Midbrain (tissue), 1 donor: ENCODE measurements at places on chromosomes 5 and 9.

DNA sequence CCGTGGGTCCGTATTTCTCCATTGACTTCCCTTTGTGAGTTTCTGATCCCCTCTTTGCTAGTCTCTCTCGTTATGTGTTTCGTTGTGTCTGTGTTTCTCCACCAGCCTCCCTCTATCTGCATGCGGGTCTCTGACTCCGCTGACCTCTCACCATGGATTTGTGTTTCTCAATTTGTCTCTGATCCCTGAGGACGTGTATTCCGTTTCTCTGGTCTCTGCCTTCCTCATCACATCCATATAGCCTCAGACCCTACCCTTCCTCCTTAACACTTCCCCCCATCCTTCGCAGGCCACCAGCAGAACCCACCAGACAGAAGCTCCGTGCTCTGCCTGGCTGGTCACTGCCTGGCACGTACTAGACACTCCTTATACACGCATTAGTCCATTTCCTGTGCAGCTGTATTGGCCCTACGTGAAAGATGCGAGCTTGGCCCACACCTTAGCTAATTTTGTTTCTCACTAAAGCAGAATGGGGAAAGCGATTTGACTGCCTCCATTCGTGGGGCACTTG is 631 bp downstream of the B4GALT7 start:
- no peak for DNase-seq

DNA sequence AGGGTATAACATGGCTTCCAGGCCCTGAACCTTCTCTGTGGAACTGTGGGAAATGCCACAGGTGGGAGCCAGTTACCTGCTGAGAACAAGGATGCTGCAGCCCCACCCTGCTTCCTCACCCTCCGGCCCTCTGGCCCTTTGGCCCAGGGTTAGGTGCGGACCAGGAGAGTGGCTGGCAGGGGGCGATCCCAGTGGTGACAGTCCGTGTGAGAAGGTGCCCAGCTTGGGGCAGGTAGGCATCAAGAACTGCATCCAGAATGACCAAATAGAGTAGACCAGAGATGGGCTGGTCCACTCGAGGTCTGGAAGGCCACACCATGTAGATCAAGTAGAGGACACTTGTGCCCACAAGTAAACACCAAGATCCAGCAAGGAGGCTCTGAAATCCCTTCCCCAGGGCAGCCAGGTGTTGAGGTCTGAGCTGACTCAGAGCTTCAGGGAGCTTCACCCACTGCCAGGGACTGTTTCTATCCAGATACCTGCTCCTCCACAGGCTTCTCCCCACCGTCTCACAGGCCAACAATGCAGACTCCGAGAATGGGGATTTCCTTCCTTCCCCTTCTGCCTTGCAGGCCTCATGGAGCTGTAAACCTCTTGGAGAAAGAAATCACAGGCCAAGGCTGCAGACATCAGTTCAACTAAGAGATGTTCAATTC is 61.4 kb upstream of the ZSWIM6 start:
- DNase-seq, result no peak

- no peak for DNase-seq
Observed at GRCh38 chr5:150159031-150159430, 3.4 kb upstream of the PDGFRB start.

- no peak for DNase-seq
Observed at GRCh38 chr5:151952238-151952637, 27.6 kb upstream of the GLRA1 start.

- DNase-seq, result no peak
Observed at GRCh38 chr5:65816729-65817128, 94.7 kb downstream of the NLN start.

DNA sequence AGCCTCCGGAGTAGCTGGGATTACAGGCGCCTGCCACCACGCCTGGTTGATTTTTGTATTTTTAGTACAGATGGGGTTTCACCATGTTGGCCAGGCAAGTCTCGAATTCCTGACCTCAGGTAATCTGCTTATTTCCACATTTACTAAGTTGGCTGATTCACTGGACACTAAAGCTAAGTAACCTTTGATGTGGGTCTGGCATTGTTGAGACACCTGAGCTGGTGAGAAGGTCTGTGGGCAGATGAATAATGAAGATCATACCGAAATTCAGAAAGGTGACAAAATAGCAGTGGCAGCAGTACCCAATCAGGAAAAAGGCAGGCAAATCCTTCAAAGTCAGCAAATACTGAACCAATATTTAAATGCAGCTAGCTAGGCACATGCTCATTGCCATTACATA is 210.6 kb upstream of the ZNF608 start:
- no peak for DNase-seq

- DNase-seq, result no peak
Observed at GRCh38 chr9:76003041-76003440, 112.6 kb downstream of the PCSK5 start.

GRCh38 chr9:95666096-95666784 is 149.5 kb upstream of the PTCH1 start:
- no peak for DNase-seq

- no peak for DNase-seq
Observed at GRCh38 chr9:131475956-131476776, 26.6 kb upstream of the POMT1 start.

DNA sequence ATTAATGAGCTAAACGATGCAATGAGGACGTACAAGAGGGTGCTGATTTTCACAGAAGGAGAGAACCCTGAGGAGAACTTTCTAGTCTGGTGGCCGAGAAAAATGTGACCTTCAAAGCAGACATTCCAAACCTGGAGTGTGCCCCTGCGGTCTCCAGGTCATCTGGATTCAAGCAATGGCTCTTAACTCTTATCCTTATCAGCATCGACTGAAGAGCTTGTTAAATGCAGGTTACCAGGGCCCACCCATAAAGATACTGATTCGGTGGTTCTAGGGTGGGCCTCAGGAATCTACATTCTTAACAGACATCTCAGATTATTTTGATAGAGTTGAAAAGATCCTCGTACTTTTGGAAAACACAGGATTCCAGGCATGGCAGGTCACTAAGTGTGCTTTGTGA is 103.6 kb upstream of the SAP30L start:
- no peak for DNase-seq

DNA sequence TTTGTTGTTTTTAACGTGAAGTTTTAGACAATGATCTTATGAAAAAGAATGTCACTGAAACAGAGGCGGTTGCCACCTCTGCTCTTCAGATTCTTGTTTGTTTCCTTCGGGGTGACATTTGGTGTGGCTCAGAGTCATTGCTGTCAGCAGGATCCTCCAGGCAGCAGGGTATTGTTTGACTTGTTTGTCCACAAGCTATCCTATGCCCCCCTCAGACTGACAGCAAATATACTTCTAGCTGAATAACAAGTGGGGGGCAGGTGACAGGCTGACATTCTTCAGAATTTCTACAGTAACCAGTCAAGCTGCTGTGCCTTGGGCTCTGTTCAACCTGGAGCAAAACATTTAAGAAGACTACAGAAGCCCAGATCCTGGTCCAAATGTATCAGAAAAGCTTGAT is 383.3 kb downstream of the YTHDC2 start:
- DNase-seq, result no peak

DNA sequence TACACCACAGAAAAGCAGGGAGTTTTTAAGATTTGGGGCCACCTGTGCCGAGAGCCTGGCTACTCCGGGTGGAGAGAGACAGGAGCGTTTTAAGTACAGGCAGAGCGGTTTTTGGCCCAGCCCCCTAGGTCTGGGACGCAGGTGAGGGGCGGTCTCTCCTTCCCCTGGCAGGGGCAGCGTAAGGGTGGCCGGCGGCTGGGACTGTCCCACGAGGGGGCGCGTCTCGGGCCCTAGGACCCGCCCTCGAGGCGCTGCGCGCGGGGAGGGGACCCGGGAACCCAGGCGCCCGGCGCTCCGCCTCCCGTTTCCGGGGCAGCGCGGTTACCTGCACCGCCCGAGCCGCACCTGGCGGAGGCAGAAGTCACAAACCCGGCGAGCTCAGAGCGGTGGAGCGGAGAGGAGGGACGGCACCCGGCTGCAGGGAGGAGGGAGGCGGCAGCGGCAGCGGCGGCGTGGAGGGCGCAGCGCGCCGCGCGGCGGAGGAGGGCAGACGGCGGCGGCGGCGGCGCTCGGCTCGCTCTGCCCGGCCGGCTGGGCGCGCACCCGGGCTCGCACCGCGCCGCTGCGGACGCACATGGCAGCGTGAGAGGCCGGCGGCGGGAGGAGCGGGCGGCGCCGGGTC is at the start of gene WWC1:
WWC1 (plus strand) TSS at position 304 of the 622 bp plus-strand sequence. CDS start 508 bp downstream, outside the sequence.
- peak; percentile 34 for DNase-seq

DNA sequence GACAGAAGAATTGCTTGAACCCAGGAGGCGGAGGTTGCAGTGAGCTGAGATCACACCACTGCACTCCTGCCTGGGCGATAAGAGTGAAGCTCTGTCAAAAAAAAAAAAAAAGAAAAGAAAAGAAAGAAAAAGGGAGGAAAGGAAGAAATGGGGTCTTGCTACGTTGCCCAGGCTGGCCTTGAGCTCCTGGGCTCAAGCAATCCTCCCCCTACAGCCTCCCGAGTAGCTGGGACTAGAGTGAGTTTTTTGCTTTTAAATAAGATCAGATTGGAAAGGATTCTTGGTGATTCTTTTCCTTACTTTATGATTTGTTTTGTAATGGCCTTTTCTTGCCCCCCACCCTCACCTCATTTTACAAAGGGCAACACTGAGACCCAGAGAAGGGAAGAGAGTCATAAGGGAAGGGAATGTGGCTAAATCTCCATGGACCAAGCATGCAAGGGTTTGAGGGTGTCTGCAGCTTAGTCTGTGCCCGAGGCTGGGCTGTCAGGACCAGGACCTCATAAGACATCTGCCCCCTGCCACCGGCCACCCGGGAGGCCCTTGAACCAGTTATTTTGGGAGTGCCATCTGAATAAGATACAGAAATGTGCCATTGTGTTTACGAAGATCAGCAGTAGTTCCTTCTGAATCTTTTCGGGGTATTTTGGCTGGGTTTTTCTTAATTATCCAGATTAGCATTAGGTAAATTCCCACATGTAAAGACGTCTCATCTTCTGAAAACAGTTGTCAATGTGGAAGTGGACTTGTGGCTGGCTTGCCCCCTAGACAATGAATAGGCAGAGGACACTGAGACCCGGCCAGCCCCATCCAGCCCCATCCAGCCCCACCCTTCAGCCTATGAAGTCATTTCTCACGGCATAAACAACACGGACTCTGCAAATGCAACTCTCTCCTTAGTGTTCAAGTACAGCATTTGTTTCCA is 44.5 kb upstream of the GRHPR start:
- no peak for DNase-seq

- DNase-seq, result no peak
Observed at GRCh38 chr9:116074658-116075057, 78.9 kb upstream of the PAPPA start.

DNA sequence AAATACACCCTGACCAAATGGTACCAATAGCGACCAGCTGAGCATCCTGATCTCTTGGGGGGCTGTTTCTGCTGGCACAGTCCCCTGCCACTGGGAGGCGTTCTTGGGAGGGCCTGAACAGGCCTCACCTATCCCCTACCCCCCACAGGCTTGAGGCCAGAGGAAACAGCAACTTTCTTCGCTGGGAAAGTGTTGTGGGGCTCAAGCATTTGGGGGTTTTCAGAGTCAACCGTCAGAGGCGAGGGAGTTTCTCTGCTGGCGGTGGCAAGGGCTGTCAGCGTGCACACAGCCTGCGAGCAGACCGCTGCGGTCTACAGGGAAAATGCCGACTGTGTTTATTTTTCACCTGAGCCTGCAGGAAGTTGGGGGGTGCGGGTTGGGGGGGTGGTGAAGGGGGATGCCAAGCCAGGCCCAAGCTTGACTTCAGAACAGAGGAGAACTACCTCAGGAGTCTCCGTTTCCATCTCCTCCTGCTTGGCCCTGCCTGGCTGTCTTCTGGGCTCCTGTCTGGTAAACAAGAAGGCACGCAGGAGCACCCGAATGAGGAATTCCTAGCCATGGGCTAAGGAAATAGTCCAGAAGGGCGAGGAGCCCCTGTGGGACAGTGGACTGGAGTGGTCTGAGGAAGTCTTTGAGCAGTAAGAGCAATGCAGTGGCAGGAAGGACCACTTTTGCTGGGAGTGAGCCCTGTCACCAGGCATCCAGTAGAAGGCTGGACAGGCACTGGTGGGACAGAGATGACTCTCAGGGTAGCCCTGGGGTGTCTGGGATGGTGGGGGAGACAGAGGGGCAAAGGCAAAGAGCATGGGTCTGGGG is 18.1 kb downstream of the TCF7 start:
- no peak for DNase-seq

DNA sequence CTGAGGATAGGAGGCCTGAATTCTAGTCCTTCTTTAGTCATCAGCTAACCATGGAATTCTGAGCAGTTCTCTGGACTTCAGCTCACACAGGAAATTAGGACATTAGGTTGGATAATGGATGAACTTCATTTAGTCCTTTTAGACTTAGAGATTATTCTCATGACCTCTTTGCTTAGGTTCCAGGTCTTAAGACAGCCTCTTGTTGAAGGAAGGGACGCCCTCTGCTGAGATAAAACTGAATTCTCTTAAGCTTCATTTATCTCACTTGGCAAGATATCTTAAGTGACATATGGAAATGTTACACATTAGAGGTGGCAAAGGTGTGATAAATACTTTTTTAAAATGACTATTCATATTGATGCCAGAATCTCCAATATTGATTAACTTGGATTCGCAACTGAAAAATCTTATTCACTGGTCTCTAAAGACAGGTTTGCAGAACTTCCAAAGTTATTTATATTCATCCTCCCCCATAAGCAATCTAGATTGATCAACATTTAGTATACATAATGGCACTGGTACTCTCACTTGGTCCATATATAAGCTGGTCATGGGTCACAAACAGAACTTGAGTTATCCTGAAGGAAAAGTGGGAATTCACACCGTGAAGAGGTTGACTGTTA is 16.9 kb upstream of the ZNF366 start:
- DNase-seq, result peak; percentile 41

DNA sequence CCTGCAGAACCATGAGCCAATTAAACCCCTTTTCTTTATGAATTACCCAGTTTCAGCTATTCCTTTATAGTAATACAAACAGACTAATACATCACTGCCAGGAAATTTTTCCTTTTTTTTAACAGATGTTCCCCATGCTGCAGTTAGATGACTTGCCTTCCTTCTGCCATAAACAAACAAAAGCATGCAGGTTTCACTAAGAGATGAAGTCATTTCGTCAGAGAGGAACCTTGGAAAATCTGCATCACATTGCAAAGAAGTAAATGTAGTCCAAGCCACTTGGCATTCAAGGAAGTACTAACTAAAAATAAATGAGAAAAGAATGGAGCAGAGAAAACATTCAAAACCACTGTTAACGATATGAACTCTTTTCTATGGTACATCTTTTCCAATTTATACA is 194.1 kb upstream of the EFNA5 start:
- no peak for DNase-seq

DNA sequence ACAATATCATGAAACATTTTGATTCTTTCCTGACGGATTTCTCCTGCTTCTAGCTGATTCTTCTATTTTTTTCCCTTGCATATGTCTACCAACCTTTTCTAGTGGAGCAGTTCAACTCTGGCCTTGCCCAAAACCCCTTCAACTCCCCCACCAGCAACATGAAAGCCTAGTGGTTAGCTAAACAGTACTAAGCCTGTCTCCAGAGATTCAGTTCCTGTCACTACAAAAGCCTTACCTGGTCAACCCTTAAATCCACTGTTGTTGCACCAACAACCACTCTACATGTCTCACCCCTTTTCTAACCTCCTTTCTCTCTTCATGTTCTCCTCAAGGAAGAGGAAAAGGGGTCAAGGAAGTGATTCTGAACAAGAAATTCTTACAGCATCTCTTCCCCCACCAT is 74.8 kb upstream of the PIK3R1 start:
- no peak for DNase-seq
